ENCODE measurements at places on chromosomes 1 and 21.

- DNase-seq = no peak
Observed at GRCh38 chr1:32126770-32127169, 18.9 kb downstream of the KPNA6 start.

DNA sequence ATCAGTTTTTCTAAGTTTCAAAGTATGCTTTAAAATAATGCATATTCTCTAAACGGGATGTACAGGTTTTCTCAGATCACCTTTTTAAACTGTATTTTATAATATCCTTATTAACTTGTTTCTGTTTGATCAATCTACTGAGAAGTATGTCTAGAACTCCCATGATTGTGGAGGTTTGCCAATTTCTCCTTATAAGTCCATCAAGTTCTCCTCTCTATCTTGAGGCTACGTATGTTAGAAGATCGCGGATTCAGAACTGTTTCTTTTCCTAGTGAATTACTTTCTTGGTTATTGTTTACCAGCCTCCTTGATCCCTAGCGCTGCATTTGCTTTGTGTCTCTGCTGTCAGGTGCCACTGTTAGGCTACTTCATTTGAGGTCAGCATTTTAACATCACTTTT is 89.2 kb downstream of the NPHP4 start:
- no peak for DNase-seq

DNA sequence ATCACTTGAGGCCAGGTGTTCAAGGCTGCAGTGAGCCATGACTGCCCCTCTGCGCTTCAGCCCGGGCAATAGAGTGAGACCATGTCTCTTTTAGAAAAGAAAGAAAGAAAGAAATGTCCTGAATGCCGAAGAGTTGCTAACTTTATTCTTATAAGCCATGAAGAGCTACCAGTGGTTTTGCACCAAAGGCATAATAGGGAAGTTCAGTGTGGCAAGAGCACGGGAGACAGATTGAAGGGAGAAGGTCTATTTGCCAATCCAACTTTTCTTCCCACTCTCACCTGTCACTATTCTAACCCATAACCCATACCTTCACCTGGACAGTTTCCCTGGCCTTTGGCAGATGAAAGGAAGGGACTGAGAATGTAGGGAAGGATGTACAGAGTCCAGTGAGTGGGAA is 4.4 kb upstream of the PEA15 start:
- DNase-seq = no peak

DNA sequence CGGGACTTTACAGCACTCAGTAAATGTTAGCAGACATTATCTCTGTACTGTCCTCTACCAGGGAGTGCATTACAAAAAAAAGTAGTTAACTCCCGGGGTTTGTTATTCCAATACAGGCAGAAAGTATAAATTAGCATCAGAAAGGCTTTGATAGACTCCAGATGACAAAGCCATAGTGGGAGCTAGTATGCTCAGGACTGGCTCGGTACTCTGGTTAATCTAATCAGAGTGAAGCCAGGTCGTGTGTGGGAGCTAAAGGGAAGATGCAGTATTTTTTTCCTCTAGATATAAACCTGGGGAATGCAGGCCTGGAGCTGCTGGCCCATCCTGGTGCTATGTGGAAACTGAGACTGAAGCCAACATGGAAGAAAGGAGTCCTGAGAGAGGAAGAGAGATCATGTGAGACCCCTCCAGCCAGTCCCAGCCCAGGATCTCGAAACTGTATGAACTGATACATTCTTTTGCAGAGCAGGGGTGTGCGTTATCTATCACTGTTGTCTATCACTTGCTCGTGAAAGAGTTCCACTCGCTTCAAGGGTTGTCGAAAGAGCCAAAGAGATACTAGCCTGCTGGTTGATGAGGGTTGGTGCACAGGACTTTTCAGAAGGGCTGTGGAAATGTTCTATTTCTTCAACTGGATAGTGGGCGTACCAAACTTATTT is 125.8 kb downstream of the PLPP3 start:
- no peak for DNase-seq

GRCh38 chr1:91018006-91018405 is 3.8 kb downstream of the ZNF644 start:
- no peak for DNase-seq

GRCh38 chr1:2801535-2802291 is at the start of gene TTC34:
TTC34 (minus strand) TSS chr1:2801693; CDS start chr1:2800827, 866 bp downstream.
- no peak for DNase-seq

- DNase-seq = no peak
Observed at GRCh38 chr1:246631426-246631825, 65.2 kb downstream of the CNST start.

- no peak for DNase-seq
Observed at GRCh38 chr1:23369335-23370013, at the start of gene ZNF436. ZNF436 (minus strand) TSS chr1:23369836; CDS start chr1:23368005, 1,831 bp downstream.

GRCh38 chr1:226406401-226406881 is 1.5 kb downstream of the PARP1 start:
- DNase-seq = no peak

DNA sequence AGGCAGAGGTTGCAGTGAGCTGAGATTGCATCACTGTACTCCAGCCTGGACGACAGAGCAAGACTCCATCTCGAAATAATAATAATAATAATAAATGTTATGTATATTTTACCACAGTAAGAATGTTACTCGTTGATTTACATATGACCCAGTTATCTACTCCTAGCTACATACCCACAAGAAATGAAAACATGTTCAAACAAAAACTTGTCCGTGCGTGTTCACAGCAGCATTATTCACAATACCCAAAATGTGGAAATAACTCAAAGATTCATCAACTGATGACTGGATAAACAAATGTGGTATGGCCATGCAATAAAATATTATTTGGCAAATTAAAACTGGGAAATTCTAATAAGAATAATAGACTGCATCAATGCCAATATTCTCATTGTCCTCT is 31.7 kb upstream of the ENSA start:
- DNase-seq = no peak

DNA sequence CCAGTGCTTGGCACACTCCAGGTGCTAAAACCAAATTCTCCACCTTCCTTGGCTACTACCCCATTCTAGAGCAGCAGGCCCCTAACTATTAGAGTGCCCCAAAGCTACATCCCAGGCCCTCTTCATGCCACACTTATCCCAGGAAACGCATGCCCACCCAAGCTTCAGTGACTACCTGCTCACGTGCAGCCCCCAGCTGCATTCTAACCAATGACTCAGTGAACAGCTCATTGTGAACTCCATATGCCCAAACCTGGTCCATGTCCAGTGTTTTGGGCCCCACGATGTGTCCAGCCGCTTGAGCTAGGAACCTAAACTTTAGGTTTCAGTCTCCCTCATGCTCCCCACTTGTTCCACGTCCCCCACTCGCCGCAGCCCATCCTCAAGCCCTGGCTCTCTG is 41.5 kb downstream of the NKAIN1 start:
- no peak for DNase-seq

DNA sequence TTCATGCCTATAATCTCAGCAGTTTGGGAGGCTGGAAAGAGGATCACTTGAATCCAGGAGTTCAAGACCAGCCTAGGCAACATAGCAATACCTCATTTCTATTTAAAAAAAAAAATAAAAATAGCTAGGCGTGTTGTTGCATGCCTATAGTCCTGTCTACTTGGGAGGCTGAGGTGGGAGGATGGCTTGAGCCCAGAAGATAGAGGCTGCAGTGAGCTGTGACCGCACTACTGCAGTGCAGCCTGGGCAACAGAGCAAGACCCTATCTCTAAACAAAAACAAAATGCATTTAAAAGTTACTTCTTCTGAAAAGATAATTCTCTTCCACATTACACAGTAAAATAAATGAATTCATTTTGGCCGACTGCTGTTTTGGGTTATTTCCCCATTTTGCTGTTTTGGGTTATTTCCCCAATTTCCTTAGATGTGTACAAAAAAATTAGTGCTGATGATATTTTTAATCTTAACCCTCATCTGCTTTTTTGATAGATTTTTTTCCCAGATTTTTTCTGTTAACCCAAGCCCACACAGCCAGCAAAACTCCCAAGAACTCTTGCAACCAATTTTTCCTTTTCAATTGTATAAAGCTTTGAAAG is 23.0 kb upstream of the SAMSN1 start:
- DNase-seq = no peak

GRCh38 chr1:40599926-40600325 is 65.6 kb downstream of the RIMS3 start:
- no peak for DNase-seq

- no peak for DNase-seq
Observed at GRCh38 chr1:1262071-1262470, 11.6 kb downstream of the UBE2J2 start.

GRCh38 chr1:181117648-181118449 is 29.3 kb downstream of the IER5 start:
- no peak for DNase-seq

- no peak for DNase-seq
Observed at GRCh38 chr1:63198871-63199394, 123.4 kb upstream of the FOXD3 start.

DNA sequence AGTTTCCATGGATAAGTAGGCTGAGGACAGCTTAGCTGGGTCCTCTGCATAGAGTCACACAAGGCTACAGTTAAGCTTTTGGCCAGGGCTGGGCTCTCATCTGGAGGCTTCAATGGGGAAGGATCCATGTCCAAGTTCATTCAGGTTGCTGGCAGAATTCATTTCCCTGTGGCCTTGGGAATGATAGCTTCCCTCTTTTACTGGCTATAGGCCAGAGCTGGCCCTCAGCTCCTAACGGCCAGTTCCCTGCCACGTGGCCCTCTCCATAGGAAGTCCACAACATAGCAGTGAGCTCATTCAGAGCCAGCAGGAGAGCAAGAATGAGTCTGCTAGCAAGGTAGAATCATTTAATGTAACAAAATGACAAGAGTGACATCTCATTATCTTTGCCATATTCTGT is 15.1 kb upstream of the PODN start:
- DNase-seq = no peak

DNA sequence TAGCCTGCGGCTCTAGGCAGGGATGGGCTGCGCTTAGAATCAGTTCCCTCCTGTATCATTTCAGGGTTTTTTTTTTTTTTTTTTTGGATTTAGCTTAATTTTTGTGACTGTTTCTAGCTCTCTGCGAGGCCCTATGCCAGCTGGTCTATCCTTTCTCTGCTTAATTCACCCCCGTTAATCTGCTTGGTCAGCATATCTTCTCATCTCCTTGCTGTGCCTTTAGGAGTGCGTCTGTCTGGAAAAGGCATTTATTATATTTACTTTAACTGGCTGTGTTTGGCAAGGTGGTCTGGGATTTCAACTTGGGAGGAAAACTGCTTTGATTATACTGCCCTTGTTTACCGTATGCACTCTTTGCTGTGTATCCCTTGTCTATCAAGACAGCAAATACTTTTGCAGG is 184.8 kb upstream of the KIAA0040 start:
- DNase-seq = no peak

DNA sequence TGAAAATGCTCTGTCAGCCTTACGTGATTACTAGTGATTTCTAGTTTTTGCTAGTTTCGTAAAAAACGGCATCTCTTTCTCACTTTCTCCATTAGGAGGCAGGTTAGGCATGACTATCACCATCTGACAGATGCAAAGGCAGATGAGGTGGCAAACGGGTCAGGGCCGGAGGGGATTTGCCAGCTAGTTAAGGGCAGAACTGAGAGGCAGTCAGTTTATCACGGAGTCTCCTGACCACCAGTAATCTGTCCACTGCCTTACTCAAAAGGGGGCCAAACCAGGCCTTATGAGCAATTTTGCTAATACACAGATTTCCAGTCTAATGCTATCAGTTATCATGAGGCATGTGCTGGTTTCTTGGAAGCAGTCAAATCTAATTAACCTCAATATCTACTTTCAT is 159.3 kb downstream of the TSEN15 start:
- no peak for DNase-seq

DNA sequence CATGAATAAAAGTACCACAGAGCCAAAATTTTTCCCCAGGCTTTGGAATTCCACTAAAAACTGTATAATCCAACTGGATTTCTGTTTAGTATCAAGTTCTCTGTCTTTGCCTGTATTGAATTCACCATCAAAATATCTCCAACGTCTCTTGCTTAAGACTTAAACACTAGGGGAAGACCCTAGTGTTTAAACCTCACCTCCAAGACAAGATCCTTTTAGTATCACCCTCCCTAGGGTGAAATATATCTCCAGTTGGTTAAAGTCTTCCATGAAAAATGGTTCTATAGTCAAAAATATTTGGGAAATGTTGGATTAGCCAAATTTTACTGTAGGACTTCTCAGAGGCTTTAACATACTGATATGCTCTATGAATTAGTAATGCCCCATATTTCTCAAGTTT is 8.1 kb upstream of the XCL1 start:
- DNase-seq = no peak

GRCh38 chr1:184152434-184152898 is 100.9 kb downstream of the TSEN15 start:
- no peak for DNase-seq

DNA sequence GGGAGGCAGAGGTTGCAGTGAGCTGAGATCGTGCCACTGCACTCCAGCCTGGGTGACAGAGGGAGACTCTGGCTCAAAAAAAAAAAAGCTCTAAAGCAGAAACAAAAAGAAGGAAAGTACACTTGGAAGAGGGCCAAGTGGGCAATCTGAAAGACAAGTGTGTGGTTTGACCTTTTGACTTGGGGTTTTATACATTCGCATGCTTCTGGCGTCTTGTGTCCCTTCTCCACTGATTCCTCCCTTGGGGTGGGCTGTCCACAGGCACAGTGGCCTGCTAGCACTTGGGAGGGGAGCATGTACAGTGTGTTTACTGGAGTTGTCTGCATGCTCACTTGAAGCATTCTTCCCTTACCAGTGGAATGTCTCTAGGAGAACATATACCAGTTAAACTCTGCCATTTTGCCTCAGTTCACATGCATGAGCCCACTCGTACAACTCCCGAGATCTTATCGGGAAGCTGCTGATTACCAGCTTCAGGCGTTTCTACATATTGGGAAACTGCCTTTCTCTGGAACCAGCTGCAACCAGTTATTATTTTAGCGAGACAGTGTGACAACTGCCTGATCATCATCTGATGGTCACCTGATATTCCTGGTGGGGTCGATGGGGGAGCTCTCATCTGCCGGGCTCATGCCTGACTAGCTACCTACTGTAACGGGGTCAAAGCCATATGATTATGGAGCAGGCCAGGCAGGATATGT is 113.5 kb upstream of the ZNF678 start:
- DNase-seq = no peak

GRCh38 chr1:166390366-166391033 is 223.7 kb upstream of the FAM78B start:
- DNase-seq = no peak

DNA sequence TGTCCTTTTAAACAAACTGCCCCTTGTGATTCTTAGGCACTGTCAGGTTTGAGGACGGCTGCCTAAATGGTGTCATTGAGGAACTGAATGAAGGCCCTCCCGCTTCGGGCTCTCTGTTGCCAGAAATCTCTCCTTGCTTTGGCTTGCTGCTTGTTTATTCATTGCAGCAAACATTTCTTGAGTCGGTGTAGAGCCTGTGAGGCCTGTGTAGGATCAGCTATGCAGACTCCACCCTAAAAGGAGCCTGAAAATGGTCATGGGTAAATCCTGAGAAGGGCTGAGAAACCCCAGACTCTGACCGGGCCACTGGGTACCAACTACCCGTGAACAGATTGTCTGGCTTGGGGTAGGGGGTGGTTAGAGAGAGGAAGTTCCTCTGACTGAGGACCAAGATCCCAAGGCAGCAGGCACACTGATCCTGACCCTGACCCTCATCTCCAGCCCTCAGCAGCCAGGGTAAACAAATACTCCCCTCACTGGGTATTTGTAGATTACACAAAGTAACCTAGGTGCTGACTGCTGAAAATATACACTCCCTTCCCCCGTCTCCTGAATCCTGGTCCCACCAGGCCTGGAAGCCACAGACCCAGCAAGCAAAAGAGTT is 3.1 kb downstream of the IL6R start:
- DNase-seq = no peak

GRCh38 chr1:229003233-229004031 is 267.5 kb upstream of the RAB4A start:
- no peak for DNase-seq

Data from GM06990 (cell line).